ENCODE measurements at places on chromosomes 6 and 20.

- DNase-seq = no peak
These were observed 500.1 kb upstream of the JAG1 start for GRCh38 chr20:11173916-11174315.

- DNase-seq = no peak
These were observed at the start of gene SLPI for GRCh38 chr20:45254383-45255262. TSS of gene SLPI (minus strand) at chr20:45254564. CDS start at chr20:45254543, 21 bp downstream.

- no peak for DNase-seq
These were observed 71.2 kb downstream of the TIAM2 start for GRCh38 chr6:155066361-155066760.

- DNase-seq = no peak
These were observed 4.6 kb downstream of the TFAP2D start for GRCh38 chr6:50717734-50718457.

DNA sequence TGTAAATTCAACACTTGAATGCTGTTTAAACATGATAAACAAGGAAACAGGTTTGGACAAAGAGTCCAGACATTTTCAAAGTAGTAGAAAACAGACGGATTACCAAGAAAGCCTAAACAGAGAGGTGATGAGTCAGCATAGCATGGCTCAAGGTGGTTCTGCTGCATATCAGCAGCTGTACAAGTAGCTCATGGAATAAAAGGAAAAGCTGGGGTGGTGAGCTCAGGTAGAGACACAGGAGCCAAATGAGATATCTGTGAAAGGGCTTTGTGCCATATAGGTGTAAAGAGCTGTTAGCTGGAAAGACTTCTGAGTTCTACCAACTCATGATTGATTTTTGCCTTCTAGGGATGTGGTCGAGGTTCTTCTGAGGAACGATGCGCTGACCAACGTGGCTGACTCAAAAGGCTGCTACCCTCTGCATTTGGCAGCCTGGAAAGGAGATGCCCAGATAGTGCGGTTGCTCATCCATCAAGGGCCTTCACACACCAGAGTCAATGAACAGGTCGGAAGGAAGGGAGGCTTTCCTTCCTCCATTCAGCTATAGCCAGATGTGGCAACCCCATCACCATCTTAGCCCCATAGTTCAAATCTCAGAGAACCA is 80.7 kb downstream of the ANKS1A start:
- DNase-seq = no peak

DNA sequence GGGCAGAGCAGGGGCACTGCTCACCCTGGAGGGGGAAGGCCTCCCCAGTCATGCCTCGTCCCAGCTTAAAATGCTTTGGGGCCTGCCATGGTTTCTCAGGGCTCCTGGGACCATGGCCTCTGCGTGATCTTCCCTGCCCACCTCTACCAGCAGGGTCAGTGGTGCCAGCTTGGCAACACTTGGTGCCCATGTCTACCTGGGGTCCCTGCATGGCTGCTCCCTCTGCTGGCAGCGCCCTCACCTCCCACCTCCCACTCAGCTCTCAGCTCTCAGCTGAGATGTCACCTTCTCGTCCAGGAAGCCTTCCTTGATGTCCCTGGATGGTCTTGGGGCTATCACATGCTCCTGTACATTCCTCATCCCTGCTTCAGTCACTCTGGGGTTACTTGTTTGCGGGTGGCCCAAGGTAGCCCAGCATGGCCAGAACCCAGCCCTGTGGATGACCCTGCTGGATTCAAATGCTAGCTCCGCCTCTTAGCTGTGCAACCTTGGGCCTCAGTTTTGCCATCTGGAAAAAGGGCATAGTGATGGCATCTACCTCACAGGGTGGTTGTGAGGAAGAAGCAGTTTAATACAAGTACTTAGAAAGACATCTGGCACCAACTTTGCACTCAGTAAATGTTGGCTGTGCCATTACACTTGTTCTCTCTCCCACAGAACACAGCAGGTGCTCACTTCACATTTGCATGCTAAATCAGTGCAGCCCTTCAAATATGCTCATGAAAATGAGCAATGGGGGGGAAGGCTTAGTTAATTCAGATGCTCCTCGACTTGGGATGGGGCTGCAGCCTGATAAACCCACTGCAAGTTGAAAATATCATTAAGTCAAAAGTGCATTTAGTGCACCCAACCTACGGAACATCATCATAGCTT is 53.5 kb upstream of the PTPN1 start:
- DNase-seq = no peak

- DNase-seq = peak; percentile 48
These were observed 35.0 kb downstream of the FOXF2 start for GRCh38 chr6:1424306-1424927.

DNA sequence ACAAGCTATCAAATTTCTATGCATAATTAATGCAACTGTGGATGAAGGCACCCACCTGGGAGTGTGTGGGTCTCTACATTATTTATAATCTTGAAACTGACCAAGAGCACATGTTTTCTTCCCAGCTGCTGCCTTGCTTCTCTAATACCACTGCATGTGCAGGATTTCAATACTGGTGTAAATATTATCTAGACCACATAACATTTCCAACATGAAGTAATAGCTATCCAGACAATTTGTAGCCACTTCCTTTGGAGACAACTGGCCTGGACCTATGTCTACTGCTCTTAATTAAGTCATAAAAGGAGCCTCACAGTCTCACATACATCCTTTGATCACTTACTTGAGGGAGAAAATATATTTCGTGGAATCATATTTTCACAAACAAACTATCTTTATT is 180.7 kb downstream of the HIVEP2 start:
- no peak for DNase-seq

DNA sequence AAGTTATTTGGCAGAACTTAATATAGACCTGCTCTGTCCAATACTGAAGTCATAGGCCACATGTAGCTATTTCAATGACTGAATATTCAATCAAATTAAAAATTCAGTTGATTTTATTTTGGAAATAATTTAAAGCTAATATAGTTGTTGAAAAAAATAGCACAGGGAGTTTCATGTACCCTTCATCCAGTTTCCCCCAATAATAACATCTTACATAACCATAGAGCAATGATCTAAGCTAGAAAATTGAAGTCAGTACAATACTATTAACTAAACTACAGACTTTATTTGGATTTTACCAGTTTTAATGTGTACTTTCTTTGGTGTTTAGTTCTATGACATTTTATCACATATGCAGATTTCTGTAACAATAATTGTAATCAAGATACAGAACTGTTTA is 212.2 kb upstream of the HDDC2 start:
- no peak for DNase-seq

DNA sequence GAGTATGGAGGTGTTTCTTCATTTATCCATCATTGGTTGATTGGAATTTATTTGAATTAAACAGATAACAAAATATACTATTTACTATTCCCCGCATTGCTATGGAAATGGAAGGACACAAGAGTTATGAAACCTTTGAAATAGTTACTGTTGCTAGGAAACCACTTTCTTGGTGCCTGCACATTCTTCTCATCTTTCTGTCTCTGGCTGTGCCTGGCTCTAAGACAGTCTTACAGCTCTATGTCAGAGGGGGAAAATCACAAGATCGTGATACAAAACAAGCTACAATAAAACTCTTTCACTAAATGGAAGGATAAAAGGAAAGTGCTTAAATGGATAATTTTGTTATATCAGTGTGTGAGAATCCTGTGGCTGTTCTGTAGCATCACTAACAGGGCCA is 453.0 kb downstream of the LMBRD1 start:
- no peak for DNase-seq

DNA sequence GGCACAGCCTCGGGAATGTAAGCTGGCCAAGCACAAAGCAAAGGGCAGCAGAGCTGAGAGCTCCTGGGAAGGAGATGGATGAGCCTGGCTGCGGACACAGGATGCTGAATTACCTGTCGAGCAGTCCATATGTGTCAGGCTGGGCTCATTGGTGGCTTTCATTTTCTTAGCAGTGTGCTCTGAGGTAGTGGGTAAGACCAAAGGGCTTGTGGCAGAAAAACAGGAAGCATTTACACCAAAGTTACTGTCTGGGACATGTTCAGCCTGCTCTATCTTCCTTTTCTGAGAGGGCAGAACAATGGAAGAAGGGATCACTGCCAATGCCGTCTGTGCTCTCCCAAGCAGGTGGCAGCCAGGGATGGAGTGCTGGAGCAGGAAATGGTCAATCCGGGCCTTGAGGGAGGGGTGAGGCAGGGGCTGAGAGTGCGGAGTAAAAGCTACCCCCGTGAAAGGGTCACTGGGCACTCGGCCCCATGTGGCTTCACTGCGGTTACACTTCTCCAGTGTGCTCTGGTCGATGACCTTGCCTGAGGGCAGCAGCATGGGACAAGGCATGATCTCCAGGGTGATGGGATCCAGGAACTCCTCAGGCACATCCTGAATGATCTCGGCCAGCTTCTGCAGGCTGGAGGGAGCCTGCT is 36.9 kb upstream of the AVP start:
- no peak for DNase-seq

- no peak for DNase-seq
These were observed 781.4 kb downstream of the QKI start for GRCh38 chr6:164195942-164196281.

DNA sequence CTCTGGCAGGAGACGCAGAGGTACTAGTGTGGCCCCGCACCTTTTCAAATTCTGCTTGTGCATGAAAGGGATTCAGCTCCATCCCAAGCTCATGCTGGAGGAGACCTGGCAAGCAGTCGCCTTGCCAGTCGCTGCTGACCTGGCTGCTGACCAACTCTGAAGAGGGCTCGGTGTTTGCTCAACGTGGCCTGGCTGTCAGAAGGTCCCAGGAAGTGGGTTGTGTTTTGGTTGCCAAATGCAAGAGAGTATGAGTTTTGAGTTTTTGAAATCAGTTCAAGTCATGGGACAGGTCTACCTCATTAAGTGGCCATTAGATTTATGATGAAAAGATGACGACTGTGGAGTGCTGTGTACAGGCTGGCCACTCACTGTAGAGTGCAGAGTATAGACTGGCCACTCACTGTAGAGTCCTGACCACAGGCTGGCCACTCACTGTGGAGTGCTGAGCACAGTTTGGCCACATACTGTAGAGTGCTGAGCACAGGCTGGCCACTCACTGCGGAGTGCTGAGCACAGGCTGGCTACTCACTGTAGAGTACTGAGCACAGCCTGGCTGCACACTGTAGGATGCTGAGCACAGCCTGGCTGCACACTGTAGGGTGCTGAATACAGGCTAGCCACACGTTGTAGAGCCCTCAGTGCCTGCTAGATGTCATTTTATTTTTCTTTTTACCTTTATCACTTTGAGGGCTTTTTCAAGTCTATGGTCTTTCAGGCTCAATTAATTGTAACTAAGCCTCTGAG is 193.9 kb downstream of the ZNF217 start:
- no peak for DNase-seq

- DNase-seq = no peak
These were observed 78.1 kb upstream of the EZR start for GRCh38 chr6:158897236-158897635.

GRCh38 chr6:42784717-42785498 is 3.1 kb downstream of the BICRAL start:
- DNase-seq = no peak

GRCh38 chr6:16243055-16243454 is 4.7 kb downstream of the GMPR start:
- no peak for DNase-seq

GRCh38 chr20:46981184-46981583 is 86.5 kb downstream of the EYA2 start:
- DNase-seq = no peak

- DNase-seq = no peak
These were observed 183.3 kb upstream of the PDE10A start for GRCh38 chr6:165846123-165846966.

- no peak for DNase-seq
These were observed 71.5 kb upstream of the RIPOR2 start for GRCh38 chr6:25007269-25007699.

DNA sequence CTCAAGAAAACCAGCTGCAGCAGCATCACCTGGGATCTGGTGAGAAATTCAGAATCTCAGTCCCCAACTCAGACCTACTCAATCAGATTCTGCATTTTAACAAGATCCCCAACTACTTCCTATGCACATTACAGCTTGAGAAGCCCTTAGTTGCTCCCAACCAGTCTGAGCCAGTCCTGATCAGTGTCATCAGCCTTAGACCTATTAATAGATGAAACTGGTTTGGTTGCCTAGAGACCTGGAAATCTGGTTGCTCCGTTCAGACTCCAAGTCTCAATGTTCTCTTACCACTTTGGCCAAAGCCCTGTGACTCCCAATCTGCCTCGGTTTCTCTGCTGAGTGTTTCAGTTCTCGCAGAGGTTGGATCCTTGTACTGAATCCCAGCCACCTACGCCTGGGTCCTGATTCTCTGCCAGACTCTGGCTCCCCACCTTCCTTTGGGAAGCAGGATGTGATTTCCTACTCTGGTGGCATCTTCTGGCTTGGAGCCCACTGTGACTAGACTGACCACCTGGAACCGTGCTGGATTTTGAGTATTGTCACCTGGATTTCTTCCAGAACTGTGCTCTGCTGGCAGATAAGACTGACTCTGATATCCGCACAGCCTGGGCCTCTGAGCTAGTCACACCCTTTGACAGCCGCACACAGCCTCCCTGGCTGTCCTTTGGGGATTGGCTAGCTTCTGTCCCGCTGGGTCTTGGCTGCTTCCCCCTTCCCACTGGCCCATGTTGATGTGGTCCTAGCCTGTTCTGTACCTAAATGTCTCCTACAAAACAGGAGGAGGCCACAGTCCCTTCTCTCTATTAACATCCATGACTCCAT is 20.3 kb upstream of the ATXN1 start:
- DNase-seq = no peak

DNA sequence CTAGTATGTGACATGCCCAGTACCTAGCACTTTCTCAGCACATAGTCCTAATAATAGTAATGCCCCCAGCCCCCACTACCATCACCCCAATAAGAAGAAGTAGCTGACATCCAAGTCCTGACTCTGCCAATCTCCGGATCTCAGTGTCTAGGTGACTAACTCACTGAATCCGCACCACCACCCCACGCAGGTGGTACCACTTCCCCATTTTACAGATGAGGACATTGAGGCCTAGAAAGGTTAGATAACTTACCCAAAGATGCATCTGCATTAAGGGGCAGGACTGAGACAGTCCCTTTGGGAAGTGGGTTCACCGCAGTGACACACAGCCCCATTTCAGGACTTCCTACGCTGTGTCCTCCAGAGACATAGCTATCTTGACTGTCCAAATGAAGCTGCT is 241.2 kb downstream of the TFAP2C start:
- DNase-seq = no peak

DNA sequence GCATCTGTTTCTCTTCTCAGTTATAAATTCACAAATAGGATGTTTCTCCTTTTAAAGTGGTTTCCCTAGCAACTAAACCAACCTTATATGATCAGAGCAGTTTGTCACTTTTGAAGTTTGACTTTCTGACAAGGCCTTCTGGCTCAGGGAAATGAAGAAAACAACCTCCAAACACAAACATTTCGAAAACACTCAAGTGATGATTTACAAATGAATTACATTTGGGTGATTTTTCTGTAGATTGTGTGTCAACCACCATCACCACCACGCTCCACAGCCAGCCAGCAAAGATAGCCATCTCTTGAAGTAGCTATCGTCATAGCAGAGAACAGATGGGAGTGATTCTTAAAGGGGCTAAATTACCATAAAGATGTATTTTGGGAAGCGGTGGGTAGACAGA is 16.5 kb upstream of the MLIP start:
- no peak for DNase-seq

- DNase-seq = no peak
These were observed 180.5 kb downstream of the PDE7B start for GRCh38 chr6:136031982-136032381.

Measured in nephron progenitor cell (in vitro differentiated cells).